ENCODE measurements at places on chromosomes 11 and 22.

GRCh38 chr11:111941963-111942362 is 4.8 kb downstream of the DIXDC1 start:
- peak; percentile 60 for DNase-seq

DNA sequence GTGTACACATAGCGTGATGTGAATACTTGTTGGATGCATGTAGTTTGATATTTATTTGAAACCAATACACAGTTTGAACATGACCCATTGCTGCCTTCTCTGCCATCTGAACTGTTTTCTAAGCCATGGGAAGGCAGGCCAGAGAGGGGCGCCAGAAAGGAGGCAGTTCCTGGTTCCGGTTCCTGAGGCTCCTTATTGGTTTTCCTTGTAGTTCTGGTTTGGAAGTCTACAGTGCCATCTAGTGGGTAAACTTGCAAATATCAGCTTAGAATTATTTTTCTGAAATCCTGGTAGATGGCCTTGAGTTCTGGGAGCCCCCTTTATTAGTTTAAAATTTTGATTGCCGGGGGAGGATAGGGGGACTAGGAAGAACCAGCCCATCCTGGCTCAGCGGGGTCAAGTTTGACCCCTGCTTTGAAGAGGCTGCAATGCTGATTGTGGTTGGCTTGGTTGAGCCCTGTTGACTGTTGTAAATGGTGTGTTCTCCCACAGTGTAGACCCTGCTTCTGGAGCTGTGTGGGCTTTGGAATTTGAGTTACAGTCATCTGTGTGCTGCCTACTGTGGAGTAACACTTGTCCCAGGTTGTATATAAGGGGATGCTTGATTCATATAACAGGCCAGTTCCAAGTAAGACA is 48.4 kb downstream of the GRAMD1B start:
- peak; percentile 75 for DNase-seq

GRCh38 chr11:112613051-112613972 is 347.9 kb upstream of the NCAM1 start:
- peak; percentile 3 for DNase-seq

GRCh38 chr11:120660024-120660565 is 148.5 kb downstream of the GRIK4 start:
- DNase-seq, result peak; percentile 48

GRCh38 chr11:56010716-56011115 is 16.3 kb upstream of the OR5F1 start:
- no peak for DNase-seq

All from renal cortical epithelial cell (primary cell).